ENCODE measurements at places on chromosomes 6 and 20.

DNA sequence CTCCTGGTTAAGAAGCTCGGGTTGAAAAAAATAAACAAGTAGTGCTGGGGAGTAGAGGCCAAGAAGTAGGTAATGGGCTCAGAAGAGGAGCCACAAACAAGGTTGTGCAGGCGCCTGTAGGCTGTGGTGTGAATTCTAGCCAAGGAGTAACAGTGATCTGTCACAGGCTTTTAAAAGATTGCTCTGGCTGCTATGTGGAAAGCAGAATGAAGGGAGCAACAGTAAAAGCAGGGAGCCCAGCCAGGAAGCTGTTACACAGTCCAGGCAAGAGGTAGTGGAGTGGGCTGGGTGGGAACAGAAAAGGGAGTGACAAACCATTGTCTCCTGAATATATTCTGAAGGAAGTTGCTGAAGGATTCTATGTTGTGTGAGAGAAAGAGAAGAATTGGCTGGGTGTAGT lies 2.0 kb downstream of the HFE start:
- no peak for DNase-seq

GRCh38 chr6:74964871-74965441 lies 240.9 kb downstream of the COL12A1 start:
- no peak for DNase-seq

DNA sequence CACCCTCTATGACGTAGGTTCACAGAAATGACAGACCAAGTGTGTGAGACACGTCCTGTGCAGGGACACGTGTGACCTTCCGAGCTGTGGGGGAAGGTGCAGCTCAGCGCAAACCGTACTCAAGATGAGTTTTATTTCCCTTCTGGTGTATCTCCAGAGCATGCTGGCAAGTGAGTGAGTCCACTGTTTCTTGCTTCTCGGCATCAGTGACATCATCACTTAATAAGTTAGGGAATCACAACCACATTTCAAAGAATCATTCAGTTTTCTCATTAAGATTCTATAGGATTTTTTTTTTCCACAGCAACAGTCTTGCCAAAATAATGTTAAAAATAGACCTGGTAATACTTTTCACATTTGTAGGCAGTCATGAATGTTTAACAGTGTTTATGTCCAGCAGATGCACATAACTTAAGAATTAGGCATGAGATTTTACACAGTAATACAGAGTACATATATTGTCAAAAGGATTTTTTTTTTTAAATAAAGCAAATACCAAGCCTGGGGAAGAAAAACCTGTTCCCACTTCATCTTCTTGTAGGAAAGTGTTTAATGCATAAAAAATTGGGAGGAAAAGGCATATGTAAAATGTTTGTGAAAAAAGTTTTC lies 417.8 kb downstream of the CDC5L start:
- no peak for DNase-seq

- no peak for DNase-seq
Measured at GRCh38 chr6:21026576-21027273, 492.5 kb downstream of the CDKAL1 start.

DNA sequence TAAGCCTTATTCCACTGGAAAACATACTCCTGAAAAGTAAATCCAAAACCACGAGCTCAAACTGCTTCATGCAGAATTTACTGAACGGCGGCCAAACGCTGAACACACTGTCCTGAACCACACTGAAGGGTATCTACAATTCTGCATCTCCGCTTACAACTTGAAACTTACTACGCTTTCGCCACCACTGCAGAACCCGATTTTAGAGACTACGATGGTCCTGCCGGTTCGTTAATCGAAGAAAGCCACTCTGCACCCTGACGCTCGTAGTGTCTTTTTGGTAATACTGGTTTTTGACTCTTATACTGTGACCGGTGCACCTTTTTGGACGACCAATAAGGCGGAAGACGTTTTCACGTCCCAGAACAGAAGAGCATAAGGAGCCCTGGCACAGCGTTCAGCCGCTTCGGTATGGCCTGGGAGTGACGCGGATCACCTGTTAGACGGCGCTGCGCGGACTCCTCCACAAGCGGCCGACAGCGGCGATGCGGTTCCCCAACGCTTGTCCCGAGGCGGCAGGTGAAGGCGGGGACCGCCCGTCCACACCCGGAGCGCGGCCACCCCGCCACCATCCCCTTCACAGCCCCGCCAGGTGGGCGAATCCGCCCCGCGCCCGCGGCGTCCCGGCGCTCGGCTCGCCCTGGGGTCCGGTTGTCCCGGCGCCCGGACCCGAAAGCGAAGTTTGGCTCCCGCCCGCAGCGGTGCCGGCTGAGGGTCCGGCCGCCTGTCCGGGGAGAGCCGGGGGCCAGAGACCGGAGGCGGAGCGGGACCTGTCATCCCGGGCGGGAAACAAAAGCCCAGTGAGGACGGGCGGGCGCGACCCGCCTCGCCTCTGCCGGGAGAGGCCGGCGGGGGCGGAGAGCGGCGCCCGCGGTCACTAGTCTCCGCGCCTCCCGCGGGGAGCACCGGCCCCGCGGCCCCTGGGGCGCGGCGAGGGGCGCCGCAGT lies 784 bp downstream of the FKBP5 start:
- peak; percentile 93 for DNase-seq

DNA sequence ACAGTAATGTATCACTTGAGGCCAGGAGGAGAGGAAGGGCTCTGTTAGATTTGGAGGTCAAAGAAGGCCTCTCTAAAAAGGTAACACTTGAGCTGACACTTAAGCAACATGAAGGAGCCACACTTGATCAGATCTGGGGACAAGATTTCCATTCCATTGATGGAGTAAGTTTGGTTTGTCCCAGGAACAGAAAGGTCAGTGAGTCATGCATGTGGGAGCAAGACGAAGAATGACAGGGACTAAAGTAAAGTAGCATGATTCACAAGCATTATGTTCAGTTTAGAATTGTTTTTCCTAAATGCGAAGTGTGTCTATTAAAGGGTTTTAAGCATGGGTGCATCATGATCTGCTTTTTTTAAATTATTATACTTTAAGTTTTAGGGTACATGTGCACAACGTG lies 47.4 kb downstream of the COL21A1 start:
- no peak for DNase-seq

Data from spleen (tissue), 13 donors.